ENCODE measurements at places on chromosomes 16 and 17.

GRCh38 chr17:1948517-1948825 is 76.7 kb downstream of the RTN4RL1 start:
- DNase-seq, result no peak

DNA sequence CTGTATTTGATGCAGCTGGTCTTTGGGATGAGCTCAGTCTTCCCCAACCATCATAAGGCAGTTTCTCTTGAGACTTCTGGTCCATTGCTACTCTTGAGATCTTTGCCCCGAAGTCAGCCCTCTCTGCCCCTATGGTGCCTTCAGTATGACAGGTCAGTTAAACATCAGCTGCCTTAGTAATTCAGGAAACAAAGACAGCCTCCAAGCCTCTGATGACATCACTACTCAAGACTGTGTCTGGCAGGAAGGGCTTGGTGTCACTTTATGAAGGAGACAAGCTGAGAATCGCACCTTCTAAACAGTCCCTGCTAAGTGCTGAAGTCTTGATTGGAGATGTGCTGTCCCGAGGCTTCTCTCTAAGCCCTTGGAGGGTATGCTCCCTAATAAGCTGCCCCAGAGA is 104.9 kb upstream of the TBX2 start:
- DNase-seq, result peak; percentile 63

- no peak for DNase-seq
Measured at GRCh38 chr16:55133654-55134053, 190.3 kb upstream of the IRX6 start.

GRCh38 chr17:40366861-40367518 is 2.5 kb upstream of the GJD3 start:
- no peak for DNase-seq

DNA sequence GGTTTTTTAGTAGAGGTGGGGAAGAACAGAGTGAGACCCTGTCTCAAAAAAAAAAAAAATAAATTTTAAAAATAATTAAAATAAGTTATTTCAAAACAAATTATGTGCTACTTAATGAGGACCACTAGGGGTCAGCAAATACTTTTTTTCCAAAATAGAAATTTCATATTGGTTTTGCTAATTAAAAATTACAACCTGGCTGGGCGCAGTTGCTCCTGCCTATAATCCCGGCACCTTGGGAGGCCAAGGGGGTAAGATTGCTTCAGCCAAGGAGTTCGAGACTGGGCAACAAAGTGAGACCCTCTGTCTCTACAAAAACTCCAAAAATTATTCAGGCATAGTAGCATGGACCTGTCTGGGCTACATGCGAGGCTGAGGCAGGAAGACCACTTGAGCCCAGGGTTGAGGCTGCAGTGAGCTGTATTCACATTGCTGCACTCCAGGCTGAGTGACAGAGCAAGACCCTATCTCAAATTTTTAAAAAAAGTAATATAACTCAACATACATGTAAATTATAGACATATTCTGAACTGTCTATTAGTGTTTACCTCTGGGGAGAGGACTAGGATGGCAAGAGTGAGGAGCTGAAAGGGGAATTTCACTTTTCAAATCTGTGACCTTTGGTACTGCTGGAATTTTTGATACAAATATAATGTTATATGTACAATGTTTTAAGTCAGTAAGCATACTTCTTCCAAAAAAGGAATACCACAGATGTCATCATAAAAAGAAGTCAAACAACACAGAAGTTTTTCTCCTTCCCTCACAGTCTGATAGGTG is 8.1 kb downstream of the MEIOB start:
- peak; percentile 36 for DNase-seq

- DNase-seq, result no peak
Measured at GRCh38 chr17:77119668-77120301, 21.0 kb upstream of the SEC14L1 start.

- DNase-seq, result no peak
Measured at GRCh38 chr16:75456971-75457370, 7.5 kb downstream of the TMEM170A start.

DNA sequence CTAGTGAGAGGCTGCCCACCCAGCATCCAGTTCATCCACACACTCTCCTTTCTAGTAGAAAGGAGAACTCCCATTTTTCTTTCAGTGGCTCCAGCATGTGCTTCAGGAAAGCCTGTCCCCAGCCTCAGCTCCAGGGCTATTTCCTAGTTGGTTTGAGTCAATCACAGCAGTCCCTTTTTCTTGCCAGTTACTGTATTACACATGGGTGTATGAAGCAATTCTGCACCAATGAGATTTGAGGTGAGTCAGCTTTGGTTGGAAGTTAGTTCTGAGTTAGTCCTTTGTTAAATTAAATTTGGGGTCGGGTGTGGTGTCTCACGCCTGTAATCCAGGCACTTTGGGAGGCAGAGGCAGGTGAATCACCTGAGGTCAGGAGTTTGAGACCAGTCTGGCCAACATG is 24.8 kb downstream of the RAD51D start:
- DNase-seq, result peak; percentile 78

DNA sequence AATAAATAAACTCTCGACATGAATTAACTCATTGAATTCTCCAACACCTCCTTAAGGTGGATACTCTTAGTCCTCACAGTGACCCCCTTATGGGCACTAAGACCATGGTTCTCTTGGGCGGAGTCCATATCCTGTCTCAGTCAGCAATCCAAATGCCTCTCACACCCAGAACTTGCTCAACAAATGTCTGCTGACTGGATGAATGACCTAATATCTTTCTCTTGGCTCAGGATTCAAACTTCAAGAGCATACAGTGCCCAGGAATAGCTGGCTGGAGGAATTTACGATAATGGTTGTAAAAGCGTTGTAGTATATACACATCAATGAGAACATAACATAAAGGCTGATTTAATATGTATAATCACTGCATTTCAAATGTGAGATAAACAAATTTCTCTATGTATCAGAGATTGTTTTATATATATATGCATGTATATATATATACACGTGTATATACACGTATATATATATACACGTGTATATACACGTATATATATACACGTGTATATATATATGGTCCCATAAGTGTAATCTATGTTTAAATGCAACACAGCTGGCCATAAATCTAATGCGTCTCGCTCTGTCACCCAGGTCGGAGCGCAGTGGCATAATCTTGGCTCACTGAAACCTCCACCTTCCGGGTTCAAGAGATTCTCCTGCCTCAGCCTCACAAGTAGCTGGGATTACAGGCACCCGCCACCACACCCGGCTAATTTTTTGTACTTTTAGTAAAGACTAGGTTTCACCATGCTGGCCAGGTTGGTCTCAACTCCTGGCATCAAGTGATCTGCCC is 6.5 kb upstream of the UBB start:
- peak; percentile 21 for DNase-seq

- DNase-seq, result peak; percentile 30
Measured at GRCh38 chr16:24834459-24835335, 11.1 kb upstream of the SLC5A11 start.

DNA sequence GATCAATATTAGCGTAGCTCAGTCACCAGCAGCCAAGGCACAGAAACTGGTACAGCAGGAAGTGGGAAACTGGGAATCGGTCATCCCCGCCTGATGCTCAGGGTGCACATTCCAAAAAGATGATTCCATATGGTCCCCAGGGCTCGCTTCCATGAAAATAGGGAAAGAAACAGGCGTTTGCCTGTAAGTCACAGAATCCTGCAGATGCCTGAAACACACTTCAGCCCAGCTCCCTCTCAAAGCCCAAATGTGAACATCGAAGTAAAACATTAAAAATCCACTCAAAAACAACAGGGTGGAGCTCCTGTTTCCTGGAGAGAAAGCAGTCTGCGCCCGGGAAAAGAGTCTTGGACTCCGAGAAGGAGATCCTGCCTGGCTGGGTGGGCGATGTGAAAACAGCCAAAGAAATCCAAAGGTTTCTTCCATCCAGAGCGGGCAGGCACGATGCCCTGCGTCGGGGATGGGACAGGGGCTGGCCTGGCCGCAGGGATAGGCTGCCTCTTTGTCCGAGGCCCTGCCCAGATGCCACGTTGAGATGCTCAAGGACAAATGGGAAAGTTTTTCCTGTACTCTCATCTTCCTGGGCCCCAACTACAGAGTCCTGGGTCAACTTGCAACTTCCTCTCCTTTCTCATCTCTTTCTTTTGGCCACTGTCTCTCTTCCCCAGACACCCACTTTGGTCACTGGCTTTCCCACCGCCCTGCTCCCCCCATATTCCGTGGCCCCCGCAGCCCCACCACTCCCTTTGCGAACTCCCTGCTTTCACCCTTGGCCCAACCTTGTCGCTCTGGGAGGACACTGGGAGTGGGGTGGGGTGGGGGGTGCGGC is 743 bp downstream of the WIPI1 start:
- peak; percentile 88 for DNase-seq

- no peak for DNase-seq
Measured at GRCh38 chr16:3249451-3249850, 7.0 kb downstream of the MEFV start.

- DNase-seq, result no peak
Measured at GRCh38 chr17:64291268-64291851, 28.3 kb upstream of the TEX2 start.

DNA sequence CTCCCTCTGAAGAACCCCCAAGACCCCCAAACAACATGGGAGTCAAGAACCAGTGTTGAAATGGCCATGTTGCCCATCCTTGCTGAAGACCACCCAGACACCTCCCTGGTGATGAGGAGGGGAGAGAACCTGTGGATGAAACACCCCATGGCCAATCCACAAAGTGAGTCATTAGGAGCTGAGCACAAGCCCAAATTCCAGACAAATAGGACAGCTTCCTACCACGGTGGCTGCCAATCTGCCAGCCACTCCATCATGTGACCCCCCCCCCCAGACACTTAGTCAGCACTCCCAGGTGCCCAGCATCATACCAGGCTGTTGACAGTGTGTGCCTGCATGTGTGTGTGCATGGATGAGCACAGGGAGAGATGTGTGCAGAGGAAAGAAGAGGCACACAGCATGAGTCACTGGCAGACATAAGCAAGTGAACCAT is 26.4 kb upstream of the RPL38 start:
- DNase-seq, result peak; percentile 11

DNA sequence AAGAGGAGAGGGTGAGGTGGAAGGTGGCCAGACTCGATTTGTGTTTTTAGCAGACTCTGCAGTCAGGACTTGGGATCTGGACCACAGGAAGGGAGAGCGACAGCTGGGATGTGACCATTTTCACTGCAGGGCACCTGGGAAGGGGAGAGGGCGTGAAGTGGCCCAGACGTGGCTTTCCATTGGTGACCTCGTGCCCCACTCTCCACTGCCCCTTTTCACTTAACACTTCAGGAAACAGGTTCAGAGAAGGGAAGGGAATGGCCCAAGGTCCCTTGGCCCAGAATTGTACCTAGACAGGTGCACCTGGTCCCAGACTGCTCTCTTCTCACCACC is 22.9 kb upstream of the MPRIP start:
- DNase-seq, result no peak

- DNase-seq, result no peak
Measured at GRCh38 chr17:17165666-17166308, 40.3 kb downstream of the PLD6 start.

DNA sequence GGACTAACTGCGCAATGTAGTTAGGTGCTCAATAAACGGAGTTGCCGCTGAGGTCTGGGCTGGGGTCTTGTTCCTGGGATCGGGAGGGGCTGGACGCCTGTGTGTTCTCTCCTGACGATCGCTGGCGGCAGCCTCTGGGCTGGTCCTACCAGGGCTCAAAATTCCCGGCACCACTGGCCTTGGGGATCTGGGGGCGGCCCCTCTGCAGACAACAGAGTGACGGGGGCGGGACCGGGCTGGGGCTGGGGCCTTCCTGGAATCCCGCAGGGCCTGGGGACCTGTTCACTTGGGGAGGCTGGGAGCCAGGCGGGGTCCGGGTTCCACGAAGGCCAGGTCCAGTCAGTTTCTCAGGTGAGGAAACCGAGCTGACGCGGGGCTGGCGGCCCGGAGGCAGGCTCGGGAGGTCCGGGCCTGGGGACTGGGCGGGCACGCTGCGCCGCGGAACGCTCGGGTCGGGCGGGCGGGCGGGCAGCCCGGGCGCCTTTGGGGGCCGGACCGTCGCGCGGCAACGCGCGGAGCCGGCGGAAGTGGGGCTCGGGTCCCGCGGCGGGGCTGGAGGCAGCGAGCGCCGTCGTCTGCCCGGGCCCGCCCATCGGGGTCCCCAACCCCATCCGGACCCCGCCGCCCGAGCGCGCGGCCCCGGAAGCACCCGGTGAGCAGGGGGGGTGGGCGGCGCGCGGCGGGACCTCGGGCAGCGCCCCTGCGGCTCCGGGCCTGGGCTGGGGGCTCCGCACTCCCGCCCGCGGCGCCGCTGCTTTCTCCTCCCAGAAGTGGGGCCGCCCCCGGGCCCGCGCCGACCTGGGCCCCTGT is at the start of gene PIGQ:
Gene PIGQ (plus strand): TSS at position 524 of the 810 bp plus-strand sequence. CDS start 4,107 bp downstream, outside the sequence.
- DNase-seq, result peak; percentile 49

DNA sequence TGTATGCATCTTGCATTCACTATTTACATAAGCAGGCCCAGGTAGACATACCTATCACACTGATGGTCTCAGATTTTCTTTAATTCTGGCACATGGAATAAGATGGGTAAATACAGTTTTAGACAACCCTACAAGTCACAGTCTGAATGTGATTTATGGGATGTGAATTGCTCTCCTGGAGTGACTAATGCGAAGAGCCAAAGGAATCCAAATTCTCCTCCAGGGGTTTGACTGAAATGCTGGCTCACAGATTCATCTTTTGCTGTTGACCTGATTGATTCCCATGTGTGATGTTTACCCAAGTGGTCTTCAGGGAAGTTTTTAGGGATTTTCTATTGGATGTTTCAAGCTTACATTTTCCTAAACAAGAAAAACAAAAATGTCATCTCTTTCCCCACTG is 277.9 kb upstream of the MON1B start:
- peak; percentile 33 for DNase-seq

DNA sequence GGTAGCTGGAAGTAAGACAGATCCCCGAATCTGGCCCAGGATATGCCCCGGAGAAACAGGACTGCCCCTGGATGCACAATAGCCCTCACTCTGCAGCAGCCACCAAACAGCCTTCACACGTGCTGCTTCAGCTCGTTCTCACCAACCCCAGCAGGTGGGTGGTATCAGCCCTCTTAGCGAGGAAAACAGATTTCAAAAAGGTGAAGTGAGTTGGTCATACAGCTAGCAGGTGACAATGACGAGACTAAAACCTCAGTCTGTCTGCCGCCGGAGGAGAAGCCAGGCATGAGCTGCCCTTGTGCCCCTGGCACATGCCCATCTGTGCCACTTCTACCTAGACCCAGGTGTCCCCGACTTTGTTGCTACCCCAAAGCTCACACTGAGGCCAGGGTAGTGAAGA is 92.4 kb downstream of the YPEL2 start:
- no peak for DNase-seq

- no peak for DNase-seq
Measured at GRCh38 chr16:49419862-49420261, 46.3 kb downstream of the C16orf78 start.

DNA sequence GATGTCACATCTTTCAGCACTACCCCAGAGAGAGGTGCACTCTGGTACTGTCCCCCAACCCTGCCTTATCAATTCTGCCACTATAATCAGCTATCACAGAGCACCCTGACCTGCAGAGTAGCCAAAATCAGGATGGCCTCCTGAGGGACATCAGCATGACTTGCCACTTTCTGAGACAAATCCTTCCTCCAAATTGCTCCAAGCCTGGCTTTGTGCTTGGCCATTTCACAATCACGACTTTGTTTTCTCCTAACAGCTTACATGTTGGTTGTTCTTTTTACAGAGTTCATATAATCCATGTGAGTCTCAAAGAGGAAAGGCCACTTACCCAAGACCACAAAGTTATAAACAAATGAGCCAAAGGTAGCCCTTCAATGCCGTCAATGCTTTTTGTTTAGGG is 449.0 kb upstream of the CDH5 start:
- DNase-seq, result no peak

GRCh38 chr17:41492771-41493170 is 3.1 kb upstream of the KRT36 start:
- peak; percentile 37 for DNase-seq

Data from fibroblast of upper back skin (primary cell).